ENCODE measurements at places on chromosomes 1 and 21. TPM values are rescaled to one million over a fixed set of nuclear protein-coding genes. Genes with fewer than 3 reads are reported as not detected.

DNA sequence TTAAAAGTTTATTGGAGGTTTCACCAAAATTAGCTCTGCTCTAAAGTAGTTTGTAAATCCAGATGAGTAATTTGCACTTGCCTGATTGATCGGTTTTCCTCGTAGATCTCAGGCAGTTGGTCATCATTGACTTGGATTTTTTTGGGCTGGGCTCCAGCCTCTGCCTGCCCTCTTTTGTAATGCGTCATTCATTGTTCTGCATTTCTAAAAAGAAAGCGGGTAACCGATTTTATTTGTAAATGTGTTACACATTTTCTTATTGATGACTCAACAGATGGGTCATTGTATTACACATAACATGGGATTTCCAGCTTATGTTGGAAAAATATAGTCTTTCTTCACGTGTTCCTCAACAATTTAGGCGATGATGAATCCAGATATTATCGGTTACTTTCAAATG lies 5.5 kb downstream of the ETS2 start:
- H3K36me3 ChIP-seq, result peaks cover 61% of the 10 kb centered on the region
- no peak overlapping the region for H3K27ac ChIP-seq

DNA sequence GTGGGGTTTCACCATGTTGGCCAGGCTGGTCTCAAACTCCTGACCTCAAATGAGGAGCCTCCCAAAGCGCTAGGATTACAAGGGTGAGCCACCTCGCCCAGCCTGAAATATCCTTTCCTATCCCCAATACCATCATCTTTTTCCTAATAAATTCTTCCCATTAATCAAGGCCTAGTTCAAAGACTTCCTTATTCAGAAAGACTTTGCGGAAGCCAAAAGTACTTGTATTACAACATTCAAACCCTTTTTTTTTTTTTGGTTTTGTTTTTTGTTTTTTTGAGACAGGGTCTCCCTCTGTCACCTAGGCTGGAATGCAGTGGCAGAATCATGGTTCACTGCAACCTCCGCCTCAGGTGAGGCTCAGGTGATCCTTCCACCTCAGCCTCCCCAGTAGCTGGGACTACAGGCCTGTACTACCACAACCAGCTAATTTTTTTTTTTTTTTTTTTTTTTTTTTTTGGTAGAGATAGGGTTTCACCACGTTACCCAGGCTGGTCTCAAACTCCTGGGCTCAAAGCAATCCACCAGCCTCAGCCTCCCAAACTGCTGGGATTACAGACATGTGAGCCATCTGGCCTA lies 7.6 kb downstream of the SLC19A2 start:
- peaks cover 3% of the 10 kb centered on the region for H3K4me1 ChIP-seq
- no peak overlapping the region for H3K4me3 ChIP-seq
- peaks cover 14% of the 10 kb centered on the region for H3K36me3 ChIP-seq
- no peaks in the 10 kb centered on the region for H3K27me3 ChIP-seq
- no peak for DNase-seq
- H3K27ac ChIP-seq, result no peak overlapping the region

- no peaks in the 10 kb centered on the region for H3K4me1 ChIP-seq
- H3K4me3 ChIP-seq, result no peak overlapping the region
- DNase-seq, result no peak
- H3K27me3 ChIP-seq, result no peaks in the 10 kb centered on the region
- no peak overlapping the region for H3K27ac ChIP-seq
- H3K36me3 ChIP-seq, result no peaks in the 10 kb centered on the region
Measured at GRCh38 chr1:45876000-45876617, 72.7 kb downstream of the MAST2 start.

DNA sequence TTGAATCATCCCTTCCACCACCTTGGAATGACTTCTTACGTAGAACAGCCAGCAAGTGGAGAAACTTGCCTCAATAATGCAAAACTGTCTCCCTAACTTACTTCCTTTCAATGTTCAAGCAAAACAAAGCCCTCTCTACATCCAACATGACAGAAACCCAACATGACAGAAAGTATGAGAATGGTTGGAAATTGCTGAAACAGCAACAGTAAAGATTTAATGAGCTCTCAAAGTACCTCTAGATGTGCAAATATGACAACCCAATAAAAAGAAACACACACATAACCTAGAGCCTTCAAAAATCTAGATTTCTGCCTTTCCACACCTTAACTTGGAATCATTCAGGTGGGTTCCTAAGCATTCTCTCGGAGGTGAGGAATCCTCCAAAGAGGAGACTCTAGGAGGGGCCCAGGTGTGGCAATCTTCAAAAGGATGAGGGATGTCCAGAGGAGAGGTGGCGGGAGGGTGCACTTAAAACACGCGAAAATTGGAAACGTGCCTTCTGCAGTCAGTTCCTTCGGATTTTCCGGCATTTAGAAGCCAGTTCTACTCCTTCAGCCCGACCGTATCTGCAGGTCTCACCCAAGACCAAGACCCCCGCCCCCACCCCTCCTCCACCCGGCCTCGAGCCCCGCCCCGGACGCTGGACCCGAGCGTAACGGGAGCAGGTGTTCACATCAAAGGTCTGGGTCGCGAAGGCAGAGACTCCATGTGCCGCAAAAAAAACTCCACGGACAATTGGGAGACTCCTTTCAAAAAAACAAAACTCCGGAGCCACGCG lies 996 bp upstream of the MGST3 start:
- DNase-seq, result no peak
- peaks cover 10% of the 10 kb centered on the region for H3K27me3 ChIP-seq
- no peaks in the 10 kb centered on the region for H3K36me3 ChIP-seq
- H3K4me3 ChIP-seq, result no peak overlapping the region
- H3K27ac ChIP-seq, result peak overlapping the region; percentile 58
- peaks cover 7% of the 10 kb centered on the region for H3K4me1 ChIP-seq

DNA sequence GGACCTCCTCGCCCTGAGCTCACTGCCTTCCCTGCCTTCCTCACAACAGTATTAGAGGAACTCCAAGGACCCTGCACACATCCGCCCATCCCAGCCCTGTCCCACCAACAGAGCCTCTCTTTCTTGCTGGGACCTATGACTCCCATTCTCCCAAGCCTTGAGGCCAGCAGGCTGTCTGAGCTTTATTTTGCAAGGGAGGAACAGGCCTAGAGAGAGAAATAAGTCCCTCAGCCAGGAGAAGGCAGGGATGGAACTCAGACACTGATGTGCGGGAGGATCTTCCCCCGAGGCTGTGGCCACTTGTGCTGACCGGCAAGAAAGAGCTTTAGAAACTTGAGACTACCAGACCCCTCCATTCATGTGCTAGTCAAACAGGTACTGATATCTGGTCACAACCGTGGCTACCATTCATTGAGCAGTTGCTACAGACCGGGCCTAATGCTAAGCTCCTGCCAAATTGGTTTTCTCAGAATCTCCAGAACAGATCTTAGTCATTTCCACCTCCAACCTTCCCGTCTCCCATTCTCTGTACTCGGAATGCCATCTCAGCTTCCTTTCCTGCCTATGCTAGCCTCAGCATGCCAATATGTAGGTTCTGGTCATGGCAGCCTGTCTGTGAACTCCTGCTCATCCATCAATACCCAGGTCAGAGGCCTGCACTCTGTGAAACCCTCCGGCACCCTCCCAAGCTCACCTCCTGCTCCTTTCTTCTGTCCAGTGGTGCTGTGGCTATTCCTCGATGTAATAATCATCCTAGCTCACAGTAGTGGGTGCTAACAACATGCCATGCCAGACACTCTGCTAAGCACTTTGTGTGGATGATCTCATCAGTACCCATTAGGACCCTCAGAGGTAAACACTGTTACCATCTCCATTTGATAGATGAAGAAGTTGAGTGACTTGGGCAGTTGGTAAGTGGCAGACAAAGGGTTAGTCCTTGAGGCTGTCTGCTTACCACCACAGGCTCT lies 3.8 kb downstream of the TMEM54 start:
- H3K36me3 ChIP-seq, result peaks cover 2% of the 10 kb centered on the region
- no peak for DNase-seq
- peaks cover 55% of the 10 kb centered on the region for H3K27me3 ChIP-seq
- H3K4me1 ChIP-seq, result peaks cover 7% of the 10 kb centered on the region

DNA sequence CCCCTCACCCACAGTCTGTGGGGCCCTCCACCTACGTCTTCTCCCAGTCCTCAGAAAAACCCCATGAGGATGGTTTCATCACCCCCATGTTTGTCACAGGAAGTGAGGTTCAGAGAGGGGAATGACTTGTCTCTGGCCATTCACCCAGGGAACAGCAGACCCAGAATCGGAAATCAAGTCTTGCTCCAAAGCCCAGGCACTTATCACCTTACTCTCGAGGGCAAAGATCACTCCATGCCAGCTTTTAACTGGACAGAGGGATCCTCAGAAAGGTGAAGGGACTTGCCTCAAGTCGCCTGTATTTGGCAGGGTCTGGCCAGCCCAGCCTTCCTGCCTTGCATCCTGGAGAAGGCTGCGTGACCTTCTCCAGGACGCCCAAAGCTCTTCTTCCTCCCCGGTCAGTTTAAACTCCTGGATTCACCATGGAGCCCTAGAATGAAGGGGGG lies 57.9 kb upstream of the SSBP3 start:
- peak overlapping the region; percentile 80 for H3K27ac ChIP-seq
- DNase-seq, result no peak
- no peak overlapping the region for H3K4me3 ChIP-seq

The PROK1 gene
- not detected for total RNA-seq

The CORT gene
- total RNA-seq, result not detected

The PPIAL4G gene
- 0.66 TPM for total RNA-seq

The DNAI4 gene
- 1.4 TPM for total RNA-seq

The PLD5 gene
- total RNA-seq, result not detected

The CDA gene
- not detected for total RNA-seq

Measured in activated CD8-positive, alpha-beta T cell treated with anti-CD3 and anti-CD28 coated beads, Interleukin-2, amount 10 ng/mL, durations not matched to agents 7 days and 5 days (primary cell).